ENCODE measurements at places on chromosomes 1 and 21.
A peak's percentile ranks its signal among the peaks of the same experiment; 100 is the strongest.

DNA sequence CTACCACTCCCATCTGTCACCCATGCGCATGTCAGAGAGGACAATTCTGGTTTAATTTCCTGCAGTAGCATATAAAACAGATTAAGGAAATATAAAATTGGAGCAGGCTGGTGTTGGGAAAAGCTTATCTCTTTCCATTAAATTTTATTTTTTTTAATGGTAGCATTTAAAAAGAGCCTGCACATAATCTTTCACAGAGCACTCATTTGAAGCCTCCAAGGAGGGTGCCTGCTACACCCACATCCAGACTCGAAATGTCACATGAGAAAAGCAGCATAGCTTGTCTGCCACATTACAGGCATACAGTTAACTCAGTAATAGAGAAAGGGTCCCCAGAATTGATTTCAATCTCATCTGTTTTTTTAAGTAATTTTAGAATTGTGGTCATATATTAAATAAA is 599.0 kb downstream of the KIF26B start:
- DNase-seq, result no peak

DNA sequence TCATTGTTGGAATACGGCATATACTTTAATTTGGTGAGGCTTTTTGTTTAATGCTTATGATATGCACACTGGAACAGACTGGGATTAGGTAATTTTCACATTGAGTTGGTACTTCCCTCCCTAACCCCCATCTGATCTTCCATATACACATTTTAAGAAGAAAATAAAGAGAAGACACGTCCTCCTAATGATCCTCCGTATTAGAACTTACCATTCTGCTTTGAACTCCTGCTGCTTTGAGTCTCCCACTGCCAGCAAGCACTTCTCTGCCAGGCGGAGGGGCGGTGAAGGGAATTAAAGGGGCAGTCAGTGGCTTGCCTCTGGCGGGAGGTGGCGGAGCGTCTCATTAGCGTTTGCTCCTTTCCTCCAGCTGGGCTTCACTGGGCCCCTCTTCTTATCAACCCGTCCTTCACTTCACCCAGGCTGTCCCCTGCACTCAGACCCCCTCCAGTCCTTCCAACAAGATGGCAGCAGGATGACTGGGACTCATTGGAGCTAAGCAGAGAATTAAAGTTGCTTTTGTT is 433.4 kb downstream of the KIF26B start:
- DNase-seq, result no peak

DNA sequence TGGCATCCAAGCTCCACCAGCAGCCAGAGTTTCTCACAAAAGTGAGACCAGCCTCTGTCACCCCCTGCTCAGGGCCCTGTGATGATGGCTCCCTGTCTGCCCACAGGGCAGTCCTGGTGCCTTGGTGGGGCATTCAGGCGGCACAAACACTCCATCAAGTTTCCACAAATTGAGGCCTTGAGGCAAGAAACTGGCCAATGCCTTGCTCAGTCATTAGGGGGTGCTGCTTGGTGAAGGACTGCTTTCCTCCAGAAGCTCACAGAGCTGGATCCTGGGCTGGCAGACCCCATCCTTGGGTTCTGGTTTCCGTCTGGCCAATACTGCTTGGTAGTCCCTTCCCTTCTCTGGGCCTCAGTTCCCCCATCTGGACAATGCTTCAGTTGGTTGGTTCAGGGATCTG is 12.5 kb upstream of the AHDC1 start:
- no peak for DNase-seq

- DNase-seq, result peak; percentile 75
Observed at GRCh38 chr1:40257313-40257687, 736 bp upstream of the ZMPSTE24 start.

DNA sequence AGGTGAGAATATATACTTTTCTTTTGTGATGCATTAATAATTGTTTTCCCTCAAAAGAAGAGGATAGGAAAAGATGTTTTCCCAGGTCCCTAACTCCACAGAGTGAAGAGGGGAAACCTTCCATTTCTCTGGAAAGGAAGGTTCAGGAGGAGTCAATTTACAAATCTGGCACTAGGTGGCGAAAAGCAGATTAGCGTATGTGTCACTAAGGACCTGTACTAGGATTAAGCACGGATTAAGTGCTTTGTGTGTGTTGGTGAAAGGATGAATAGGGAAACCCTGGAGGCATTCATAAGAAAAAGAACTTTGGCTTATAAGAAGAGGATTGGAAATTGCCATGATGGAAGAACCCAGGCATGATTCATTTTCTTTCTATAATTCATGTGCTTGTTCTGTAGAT is 410.1 kb upstream of the PLXNA2 start:
- no peak for DNase-seq

DNA sequence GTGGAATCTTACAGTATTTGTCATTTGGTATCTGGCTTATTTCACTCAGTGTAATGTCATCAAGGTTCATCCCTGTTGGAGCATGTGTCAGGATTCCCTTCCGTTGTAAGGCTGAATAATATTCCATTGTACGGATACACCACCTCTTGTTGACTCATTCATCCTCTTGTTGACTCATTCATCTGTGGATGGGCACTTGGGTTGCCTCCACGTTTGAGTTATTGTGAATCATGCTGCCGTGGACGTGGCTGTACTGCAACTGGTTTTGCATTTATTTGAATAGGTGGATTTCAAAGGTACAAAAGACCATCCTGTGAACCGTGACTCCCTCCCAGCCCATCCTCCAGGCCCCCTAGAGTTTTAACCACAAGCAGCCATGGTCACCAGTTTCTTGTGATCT is 11.9 kb upstream of the TCP10L start:
- DNase-seq, result no peak

DNA sequence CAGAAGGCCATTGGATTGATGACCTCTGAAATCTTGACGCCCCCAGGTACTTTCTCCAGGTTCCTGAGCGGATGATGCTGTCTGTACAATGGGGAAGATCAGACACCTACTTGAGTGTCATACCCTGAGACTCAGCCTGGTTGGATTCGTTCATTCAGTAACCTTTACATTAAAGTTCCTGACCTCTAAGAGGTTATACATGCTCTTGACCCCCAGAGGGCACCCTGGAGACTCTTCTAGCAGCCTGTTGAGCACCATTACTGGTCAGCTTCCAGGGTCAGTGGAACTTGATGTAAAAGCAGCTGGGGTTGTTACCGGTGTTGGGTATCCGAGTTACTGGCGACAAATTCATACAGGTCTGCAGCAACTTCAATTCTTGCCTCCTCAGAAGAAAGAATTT is 114.3 kb upstream of the ZNF678 start:
- no peak for DNase-seq

GRCh38 chr1:216854836-216855484 is 131.7 kb upstream of the ESRRG start:
- DNase-seq, result no peak

DNA sequence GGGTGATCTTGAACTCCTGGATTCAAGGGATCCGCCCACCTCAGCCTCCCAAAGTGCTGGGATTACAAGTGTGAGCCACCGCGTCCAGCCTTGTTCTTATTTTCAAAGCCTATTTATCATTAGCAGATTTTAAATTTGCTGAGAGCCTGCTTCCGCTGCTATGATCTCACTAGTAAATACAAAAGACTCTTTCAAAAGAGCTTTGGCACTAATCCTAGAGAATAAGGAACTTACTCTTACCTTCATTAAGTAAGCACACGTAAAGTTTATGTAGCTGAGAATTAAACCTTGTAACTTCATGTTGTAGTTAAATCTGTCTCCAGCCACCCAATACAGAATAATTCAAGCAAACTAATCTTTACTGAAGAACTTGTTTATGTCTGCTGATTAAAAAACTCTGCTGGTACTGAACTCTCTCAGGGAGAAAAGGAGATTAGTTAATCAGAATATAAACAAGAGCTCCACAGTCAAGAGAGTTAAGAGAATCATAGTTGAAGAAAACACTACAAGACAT is 72.3 kb downstream of the RUSC1 start:
- no peak for DNase-seq

DNA sequence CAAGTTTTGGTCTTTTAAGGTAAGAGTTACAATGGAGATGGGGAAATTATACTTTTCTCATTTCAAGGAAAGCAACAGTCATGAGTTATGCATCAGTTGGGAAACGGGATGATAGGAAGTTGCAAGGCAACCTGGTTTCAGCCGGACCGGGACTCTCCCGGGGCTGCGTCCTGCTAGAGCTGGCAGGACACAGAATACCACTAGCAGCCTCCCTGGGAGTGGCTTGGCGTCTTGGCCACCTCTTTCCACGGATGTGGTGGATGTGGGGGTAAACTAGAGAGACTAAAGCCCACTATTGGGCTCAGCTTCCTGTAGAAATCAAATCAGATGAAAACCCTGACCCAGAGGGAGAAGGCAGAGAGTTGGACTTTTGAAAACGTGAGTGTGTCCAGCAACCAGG is 71.9 kb downstream of the ADARB1 start:
- no peak for DNase-seq

DNA sequence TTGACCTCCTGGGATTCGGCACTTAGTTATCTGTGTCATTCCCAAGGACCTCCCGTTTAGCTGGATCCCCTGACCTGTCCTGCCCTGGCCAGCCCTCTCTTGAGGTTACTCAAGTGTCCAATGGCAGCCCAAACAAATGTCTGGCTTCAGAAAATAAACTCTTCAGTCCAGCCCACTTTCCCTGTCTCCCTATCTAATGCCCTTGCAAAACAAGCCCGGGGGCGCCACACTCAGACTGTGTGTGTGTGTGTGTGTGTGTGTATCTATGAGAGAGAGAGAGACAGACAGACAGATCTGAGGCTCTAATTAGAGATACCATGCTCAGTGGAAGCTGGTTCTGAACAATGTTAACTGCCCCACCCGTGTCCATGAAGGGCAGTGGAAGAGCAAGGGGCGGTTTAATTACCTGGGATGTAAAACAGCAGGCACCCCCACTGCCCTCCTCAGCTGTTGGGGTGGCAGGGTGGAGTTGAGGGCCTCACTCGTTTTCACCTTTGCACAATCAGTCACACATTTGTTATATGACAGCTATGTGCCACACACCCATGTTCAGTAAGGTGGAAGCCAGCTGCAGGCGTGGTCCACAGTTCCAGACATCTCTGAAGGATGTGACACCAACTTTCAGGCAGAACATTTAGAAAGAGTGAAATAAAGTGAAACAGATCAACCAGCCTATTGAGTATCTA is 57.4 kb downstream of the B3GALT5 start:
- DNase-seq, result no peak

- DNase-seq, result no peak
Observed at GRCh38 chr1:11990303-11991032, 10.2 kb downstream of the MFN2 start.

GRCh38 chr1:109767637-109768334 is 4.1 kb upstream of the EPS8L3 start:
- no peak for DNase-seq
